ENCODE measurements at places on chromosomes 1 and 21.
A peak's percentile ranks its signal among the peaks of the same experiment; 100 is the strongest.

- DNase-seq, result no peak
Observed at GRCh38 chr1:208107425-208108212, 136.6 kb downstream of the PLXNA2 start.

GRCh38 chr1:7430047-7430608 lies 341.0 kb upstream of the VAMP3 start:
- DNase-seq, result no peak

DNA sequence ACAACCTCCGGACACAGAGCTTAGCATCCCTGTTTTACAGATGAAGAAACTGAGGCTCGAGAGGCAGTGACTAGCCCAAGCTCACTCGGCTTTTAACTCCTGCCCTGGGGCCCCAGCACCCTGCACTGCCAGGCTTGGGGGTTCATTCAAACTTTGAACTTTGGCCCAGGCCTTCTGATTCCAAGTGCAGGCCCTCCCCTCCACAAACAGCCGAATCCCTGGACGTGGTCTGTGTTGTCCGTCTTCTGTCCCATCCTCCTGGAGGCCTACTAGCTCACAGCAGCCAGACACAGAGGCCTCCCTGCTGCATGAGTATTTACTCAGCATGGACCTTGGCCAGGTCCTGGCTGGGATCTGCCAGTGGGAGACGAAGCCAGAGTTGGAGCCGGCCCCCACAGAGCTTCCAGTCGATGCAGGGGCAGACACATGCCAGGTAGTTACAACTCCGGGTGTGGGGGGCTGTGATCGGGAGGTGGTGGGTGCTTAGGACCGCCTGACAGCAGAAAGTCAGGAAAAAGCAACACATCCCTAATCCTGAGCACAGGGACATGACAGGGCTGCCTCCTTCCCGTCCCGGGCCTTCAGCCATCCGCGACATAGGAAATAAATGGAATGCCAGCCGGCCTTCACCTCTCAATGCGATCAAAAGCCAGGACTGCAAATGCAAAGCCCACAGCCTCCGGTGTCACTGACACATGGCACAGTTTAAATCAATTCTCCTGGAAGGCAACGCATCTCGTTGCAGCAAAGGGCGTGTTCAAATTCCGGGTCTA lies 7.4 kb downstream of the IFFO2 start:
- no peak for DNase-seq

- no peak for DNase-seq
Observed at GRCh38 chr21:43639470-43640353, 19.6 kb downstream of the HSF2BP start.

GRCh38 chr1:84298684-84299535 lies 2.6 kb upstream of the SAMD13 start:
- no peak for DNase-seq

GRCh38 chr1:201565024-201565730 lies 26.2 kb downstream of the NAV1 start:
- DNase-seq, result no peak

GRCh38 chr1:54376430-54377039 lies 29.7 kb downstream of the SSBP3 start:
- no peak for DNase-seq

- DNase-seq, result no peak
Observed at GRCh38 chr1:223682502-223682901, 17.0 kb upstream of the CAPN8 start.

DNA sequence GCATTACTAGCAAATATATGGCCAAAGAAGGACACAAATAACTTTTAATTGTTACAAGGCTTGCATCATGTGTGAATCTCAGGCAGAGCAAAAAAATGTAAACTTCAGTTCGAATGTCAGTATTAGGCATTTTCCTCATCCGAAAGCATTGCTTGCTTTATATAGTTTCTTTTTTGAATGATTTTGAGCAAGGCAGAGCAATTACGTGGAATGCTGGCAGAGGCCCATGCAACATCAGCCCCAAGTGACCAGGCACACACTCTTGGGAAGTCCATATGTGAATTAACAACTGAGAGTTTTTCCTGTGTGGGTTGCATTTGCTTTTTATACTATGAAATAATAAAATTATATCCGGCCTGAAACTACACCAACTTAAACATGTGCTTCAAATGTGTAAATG lies 274.8 kb downstream of the PTPRC start:
- DNase-seq, result no peak

DNA sequence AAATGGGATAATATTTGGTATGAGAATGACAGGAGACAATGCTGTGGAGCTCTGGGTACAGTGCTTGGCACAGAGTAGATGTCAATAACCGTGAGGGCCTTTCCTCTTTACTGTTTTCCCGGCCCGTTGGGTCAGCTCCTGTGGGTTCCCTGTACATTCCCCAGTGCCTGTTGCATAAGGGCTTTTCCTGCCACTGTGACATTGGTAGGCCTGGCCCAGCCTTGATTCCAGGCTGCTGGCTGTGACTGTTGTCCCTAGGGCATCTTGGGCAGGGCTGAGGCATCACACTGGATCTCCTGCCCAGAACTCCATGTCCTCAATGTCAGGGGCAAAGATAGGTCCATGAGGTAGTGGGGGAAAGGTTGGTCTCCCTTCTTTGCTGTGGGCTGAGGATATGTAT lies 25.8 kb upstream of the MYCL start:
- DNase-seq, result no peak

- DNase-seq, result no peak
Observed at GRCh38 chr1:53579221-53580008, 120.2 kb downstream of the DMRTB1 start.

- DNase-seq, result no peak
Observed at GRCh38 chr1:196891251-196891650, 3.4 kb downstream of the CFHR4 start.

- no peak for DNase-seq
Observed at GRCh38 chr1:109777980-109778625, 14.4 kb upstream of the EPS8L3 start.

- no peak for DNase-seq
Observed at GRCh38 chr1:19432943-19433718, 52.2 kb downstream of the CAPZB start.

DNA sequence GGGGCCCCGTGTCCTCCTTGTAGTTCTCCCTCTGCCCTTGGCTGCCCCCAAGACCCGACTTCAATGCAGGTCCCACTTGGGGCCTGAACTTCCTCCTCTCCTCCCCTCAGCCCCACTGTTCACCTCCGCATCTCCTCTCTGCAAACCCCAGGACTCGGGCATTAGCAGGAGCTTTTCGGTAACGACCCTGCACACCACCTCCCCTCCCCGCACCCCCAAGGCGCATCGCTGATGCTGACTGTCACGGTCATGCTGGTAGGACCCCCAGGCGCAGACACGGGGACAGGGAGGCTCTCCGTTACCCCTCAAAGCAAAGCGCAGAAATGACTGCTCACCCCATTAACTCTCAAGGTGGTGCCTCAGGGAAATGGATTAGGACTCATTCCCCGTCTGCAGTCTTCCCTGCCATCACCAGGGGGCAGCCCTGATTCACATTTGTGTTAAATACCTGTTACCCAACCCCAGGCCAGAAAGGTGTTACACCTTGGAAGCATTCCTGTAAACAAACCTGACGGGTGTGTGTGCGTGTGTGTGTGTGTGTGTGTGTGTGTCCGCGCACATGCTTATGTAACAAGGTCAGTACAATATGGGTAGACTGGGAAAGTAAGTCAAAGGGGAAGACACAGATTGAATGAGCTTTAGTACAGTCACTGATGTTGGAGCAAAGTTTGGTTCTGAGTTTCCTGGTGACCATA lies 6.4 kb upstream of the GUCA2B start:
- peak; percentile 27 for DNase-seq

GRCh38 chr1:222384531-222384930 lies 163.4 kb downstream of the HHIPL2 start:
- no peak for DNase-seq

GRCh38 chr1:202915146-202915545 lies 11.9 kb downstream of the KLHL12 start:
- no peak for DNase-seq

GRCh38 chr1:217522277-217522676 lies 108.6 kb downstream of the GPATCH2 start:
- no peak for DNase-seq

DNA sequence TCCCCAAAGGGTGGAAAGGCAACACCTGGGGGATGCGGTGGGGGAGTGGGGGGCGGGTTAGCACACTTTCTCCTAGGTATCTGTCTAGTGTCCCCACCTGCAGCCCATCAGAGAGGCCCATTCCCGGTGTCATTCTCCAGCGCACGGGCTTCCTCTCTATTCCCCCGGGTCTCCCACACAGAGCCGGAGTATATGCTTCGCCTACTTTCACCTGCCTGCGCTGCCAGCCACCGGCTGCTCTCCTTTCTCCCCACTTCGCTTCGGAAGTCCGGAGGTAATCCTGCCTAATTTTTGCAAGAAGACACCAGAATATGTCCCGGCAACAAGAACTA lies 852 bp downstream of the RGS7 start:
- DNase-seq, result no peak

DNA sequence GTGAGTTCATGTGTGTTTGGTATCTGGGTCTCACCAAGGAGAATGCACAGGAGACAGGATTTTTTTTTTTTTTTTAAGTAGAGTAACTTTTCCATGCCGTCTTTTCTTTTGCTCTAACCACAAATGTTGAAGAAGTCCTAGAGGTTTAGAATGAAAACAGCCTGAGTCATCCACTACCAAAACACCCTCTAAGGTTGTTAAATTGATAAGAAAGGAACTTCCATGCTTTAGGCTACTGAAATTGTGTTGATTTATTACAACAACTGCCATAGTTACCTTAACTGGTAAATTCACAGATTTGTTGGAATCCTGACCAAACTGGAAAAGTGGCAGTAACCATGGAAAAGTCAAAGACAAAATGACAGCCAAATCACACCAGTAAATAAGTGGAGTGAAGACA lies 375.6 kb downstream of the AMY1C start:
- no peak for DNase-seq

GRCh38 chr21:15023776-15024175 lies 41.0 kb downstream of the NRIP1 start:
- no peak for DNase-seq

GRCh38 chr1:215115760-215116159 lies 33.2 kb downstream of the KCNK2 start:
- no peak for DNase-seq

All from stimulated activated CD8-positive, alpha-beta memory T cell treated with anti-CD3 and anti-CD28 coated beads, Interleukin-4, amount 100 ng/mL, for 4 hours (primary cell).